NCI-H1436 treated with DMSO at 0.1 percent for 48 hours (cell line): ENCODE measurements at places on chromosomes 7 and 10.

DNA sequence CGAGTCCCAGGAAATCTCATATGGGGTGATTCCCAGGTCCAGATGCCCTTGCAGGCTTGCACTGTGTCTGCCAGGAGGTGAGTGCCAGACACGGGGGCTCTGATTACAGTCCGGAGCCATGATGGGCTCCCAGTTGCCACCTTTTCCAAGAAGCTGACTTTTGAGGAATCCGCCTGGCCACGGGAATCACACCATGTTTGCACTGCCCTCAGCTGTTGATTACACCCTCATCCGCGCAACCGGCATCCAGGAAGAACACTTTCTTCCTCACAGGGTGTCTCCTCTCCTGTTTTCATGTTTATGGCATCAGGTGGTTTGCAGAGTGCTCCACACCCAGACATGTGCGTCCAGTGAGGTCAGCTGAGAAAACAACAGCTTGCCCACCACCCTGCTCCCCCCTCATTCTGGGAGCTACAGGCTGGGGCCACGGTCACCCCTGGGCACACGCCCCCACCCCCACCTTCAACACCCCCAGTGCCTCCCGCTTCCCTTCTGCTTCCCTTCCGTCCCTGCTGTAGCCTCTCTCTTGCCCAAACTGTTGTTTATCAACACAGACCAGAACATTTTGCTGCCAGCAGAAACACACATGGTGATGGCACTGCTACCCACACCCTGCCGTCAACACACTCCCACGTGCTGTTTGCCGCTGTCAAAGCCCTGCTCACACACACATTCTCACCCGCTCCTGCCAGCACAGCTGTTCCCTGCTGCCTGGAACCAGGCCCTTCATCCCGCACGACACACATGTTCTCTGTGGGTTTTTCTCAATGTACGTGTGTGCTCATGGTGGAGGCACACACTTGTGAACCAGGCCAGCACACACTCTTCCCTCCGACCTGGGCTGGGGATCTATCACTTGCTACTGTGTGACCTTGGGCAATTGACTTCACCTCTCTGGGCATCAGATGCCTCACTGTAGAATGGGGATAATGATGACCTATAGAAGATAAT is 35.8 kb downstream of the DDIT4 start:
- DNase-seq, result no peak

- no peak for DNase-seq
Measured at GRCh38 chr7:35729061-35729783, 34.3 kb upstream of the HERPUD2 start.

DNA sequence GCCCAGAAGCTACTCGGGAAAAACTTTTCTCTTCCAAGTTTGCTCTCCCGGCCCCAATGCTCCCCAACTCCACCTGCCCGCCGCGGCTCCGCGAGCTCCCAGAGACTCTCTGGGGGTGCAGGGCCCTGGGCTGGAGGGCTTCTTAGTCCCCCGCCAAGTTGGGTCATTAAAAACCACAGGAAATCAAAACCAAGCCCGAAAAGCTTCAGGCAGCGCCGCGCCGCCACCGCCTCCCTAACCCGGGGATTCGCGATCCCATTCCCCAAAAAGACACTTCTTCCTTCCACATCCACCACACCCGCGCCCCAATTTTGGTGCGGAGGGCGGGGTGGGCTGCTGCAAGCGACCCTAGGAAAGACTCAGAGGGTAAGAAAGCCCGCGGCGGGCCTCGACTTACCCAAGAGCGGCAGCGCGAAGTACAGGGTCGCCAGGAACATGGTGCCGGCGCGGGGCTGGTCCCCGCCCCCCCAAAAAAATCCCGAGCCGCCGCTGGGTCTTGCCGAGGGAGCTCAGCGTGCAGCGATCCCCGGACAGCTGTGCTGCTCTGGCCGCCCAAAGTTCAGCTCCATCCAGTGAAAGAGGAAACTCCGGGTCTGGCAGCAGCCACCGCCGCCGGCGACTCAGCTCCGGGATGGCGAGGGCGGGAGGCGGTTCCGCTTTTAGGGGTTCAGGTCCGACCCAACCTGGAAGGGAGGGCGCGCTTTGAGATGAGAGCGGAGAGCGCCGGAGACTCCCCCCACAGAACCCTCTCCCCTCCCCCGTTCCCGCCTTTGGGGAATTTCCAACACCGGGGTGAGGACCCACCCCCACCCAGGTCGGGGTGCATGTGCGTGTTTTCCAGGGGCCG is 1.2 kb downstream of the GFRA1 start:
- no peak for DNase-seq

GRCh38 chr7:104950006-104950405 is 64.0 kb upstream of the KMT2E start:
- DNase-seq, result no peak

GRCh38 chr7:18693816-18694215 is 198.3 kb downstream of the HDAC9 start:
- DNase-seq, result no peak

GRCh38 chr7:22718200-22718711 is 8.7 kb upstream of the IL6 start:
- no peak for DNase-seq

DNA sequence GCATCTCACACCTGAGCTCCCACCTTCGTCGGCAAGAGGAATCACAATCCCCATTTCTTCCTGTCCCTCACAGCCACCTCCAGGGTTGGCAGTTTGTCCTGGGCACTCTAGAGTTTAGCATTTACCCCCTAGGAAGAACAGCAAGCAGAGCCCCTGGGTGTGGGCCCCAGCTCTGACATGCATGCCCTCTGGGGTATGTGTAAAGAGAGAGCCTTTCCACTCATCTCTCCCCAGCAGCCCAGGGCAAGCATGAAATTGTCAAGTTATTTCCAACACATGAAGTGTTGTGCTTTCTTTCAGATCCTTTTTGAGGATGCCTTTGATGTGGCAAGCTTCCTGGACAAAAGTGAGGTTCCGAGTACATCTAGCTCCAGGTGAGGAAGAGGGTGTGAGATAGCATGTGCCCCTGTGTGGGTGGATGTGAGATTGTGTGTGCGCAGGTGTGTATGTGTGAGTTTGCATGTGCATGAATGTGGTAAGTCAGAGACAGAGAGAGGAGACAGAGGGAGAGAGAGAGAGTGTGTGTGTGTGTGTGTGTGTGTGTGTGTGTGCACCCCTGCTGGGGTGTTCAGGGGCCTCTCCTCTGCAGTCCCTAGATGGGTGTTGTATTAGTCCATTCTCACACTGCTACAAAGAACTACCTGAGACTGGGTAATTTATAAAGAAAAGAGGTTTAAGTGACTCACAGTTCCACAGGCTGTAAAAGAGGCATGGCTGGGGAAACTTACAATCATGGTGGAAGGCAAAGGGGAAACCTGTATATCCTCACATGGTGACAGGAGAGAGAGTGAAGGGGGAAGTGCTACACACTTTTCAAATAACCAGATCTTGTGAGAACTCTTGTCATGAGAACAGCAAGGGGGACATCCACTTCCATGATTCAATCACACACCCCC is 18.1 kb downstream of the STRA8 start:
- DNase-seq, result no peak

DNA sequence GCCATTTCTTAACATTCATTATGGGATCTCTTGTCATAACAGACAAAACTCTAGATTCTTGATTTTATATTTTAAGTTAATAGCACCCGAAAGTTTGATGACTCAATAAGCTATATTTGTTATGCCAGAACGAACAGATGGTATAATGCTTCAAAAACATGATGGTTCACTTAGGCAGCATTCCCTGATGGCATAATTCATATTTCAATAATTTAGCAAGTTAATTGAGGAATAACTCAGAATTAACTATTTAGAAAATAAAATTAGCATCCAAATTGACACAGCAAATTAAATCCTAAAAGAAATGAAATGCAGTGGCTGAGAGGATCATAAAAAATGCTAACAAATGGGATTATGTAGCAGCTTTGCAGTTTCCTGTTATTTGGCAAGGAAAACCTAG is 260.8 kb upstream of the MBL2 start:
- no peak for DNase-seq

GRCh38 chr10:49365275-49365674 is 30.6 kb downstream of the DRGX start:
- DNase-seq, result no peak

GRCh38 chr10:118845776-118846175 is 91.0 kb upstream of the CACUL1 start:
- no peak for DNase-seq

DNA sequence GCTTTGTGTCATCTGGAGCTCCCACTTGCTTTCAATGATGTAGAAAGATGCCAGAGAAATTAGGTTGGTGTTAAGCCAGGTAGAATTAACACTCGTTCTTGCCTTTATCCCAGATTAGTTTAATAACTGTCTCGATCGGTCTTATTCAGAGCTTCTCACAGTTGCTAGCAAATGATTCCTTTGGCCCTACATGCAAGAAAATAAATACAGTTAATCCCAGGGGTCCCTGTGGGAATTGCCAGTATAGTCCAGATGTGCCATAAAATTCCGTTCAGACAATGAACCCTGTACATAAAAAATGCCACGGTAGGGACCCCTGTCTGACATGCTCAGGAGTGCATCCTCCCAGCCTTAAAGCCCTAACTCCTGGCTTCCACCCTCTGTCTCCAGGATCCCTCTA is 207.5 kb downstream of the ARHGAP12 start:
- no peak for DNase-seq

- no peak for DNase-seq
Measured at GRCh38 chr7:151740081-151740851, 136.6 kb downstream of the PRKAG2 start.

DNA sequence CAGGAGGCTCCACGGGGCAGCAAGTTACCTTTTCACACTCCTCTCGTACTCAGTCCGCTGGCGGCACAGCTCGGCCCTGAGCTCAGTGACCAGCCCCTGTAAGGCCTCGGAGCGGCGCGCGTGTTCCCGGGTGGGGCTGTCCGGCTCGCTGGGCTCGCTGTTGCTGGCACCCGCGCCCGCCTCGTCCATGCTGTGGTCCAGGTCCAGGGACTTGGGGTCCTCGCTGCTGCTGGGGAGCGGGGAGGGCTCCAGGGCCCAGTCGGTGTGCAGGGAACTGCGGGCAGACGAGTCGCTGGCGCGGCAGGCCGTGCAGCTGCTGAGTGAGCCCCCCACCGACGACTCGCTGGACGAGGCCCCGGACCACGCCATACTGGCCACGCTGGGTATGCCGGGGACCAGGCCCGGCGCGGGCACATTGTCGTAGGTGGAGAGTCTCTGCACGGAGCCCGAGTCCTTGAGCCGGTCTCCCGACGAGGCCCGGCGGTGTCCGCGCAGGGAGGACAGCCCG is 143.8 kb downstream of the MAPK8 start:
- no peak for DNase-seq

DNA sequence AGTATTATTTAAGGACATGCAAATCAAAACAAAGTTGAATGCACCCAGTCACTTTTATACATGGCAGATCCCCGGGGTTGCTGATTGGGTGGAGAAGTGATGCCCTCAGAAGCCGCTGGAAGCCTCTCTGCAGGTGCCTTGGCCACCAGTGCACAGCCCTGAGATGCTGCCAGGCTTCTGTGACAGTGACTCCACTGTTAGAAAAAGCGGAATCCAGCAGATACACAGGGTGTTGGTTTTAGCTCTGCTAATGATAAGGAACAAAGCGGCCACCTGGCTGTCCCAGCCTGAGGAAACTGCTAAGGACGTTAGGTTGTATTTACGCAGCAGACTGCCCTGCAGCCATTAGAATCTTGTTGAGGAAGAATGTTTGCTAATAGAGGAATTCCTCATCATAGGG is 47.5 kb downstream of the JAKMIP3 start:
- no peak for DNase-seq

DNA sequence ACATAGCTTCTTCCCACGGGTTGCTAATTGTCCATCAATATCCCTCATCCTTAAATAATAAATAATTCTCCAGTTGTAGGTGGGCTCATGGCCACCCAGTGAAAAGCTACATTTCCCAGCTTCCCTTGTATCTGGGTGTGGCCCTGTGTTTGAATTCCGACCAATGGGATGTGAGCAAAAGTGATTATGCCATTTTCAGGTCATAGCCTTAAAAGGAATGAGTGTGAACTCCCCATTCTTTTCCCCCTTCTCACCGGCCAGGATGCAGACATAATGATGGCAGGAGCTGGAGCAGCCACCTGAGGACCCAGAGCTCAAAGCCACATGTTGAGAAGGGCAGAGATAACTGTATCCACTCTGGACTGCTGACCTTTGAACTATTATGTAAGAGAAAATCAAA is 30.3 kb upstream of the CALU start:
- no peak for DNase-seq

DNA sequence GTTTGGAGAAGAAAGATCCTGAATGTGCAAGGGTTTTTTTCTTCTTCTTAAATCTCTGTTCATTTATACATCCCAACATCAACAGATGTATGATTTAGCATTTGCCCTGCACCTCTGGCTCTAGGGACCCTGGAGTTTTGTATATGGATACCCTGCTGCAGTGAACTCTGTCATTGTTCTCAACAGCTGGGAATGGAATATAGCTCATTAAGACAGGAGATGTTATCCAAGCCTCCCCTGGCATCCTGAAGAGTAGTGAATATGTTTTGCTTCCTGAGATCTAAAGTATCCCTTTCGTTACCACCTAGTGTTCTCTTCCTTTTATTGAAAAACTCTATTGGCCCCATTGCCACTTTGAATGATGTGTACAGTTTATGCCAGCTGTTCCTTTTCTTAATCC is 275.9 kb downstream of the EXOC4 start:
- no peak for DNase-seq

- DNase-seq, result no peak
Measured at GRCh38 chr10:132765435-132765834, 20.5 kb downstream of the NKX6-2 start.

- DNase-seq, result no peak
Measured at GRCh38 chr10:12583891-12584595, 234.7 kb downstream of the CAMK1D start.

DNA sequence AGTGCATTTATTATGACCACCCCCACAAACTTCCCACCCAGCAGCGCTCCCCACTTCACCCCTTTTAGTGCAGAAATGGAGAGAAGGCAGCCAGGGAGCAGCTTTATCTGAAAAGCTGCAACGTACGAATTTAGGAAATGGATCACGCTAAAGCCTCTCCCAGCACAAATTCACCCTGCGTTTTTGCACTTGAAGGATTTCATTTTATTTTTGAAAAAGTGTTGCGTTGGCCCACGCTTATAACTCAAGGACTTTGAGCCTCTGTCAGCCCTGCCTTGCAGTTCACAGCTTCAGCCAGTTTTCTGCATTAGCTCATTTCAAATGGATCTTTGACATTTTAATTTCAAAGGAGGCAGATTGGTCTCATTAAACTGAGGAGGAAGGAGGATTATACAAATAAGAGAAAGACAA is 556.1 kb downstream of the KCNMA1 start:
- DNase-seq, result no peak
